ENCODE measurements at places on chromosomes 11 and 22. TPM values are rescaled to one million over a fixed set of nuclear protein-coding genes. Genes with fewer than 3 reads are reported as not detected.

The OR56A1 gene
- total RNA-seq: not detected

The MLC1 gene
- total RNA-seq: 0.06 TPM

The RAPSN gene
- 0.06 TPM for total RNA-seq

The ARRB1 gene
- 3.4 TPM for total RNA-seq

The TMX2 gene
- 171 TPM for total RNA-seq

The AGBL2 gene
- total RNA-seq: 1.8 TPM

The LDHAL6A gene
- total RNA-seq: not detected

The MMP13 gene
- total RNA-seq: not detected

The MS4A3 gene
- total RNA-seq: not detected

The LTO1 gene
- total RNA-seq: 29.3 TPM

The SCGB1D2 gene
- total RNA-seq: not detected

The GNG3 gene
- total RNA-seq: not detected

The MCHR1 gene
- total RNA-seq: not detected

The DERL3 gene
- total RNA-seq: 0.40 TPM

The OR4A16 gene
- not detected for total RNA-seq

The SLCO2B1 gene
- 6.7 TPM for total RNA-seq

The CASTOR1 gene
- 5.9 TPM for total RNA-seq

The OR2AG2 gene
- 0.01 TPM for total RNA-seq

The PRAME gene
- total RNA-seq: 113 TPM

The SLC25A18 gene
- total RNA-seq: not detected

The CARD18 gene
- total RNA-seq: not detected

The ADM gene
- total RNA-seq: 127 TPM

The OR52I2 gene
- not detected for total RNA-seq

The EFCAB6 gene
- 0.35 TPM for total RNA-seq

The CSF2RB gene
- total RNA-seq: not detected

The CASP5 gene
- total RNA-seq: not detected

The STX3 gene
- 31.5 TPM for total RNA-seq

The LUZP2 gene
- total RNA-seq: not detected

The MICALL1 gene
- total RNA-seq: 16.8 TPM

The CDC42EP2 gene
- total RNA-seq: 13.8 TPM

The TTLL12 gene
- total RNA-seq: 22.5 TPM

The OR6A2 gene
- not detected for total RNA-seq

The ASPHD2 gene
- 1.3 TPM for total RNA-seq

The ALDH3B1 gene
- total RNA-seq: 131 TPM

The CCDC88B gene
- total RNA-seq: 12.9 TPM

The APOL5 gene
- total RNA-seq: not detected

The PRR33 gene
- not detected for total RNA-seq

The APOBEC3B gene
- 31.5 TPM for total RNA-seq

The GGTLC3 gene
- not detected for total RNA-seq

The OMP gene
- not detected for total RNA-seq

The P2RY6 gene
- 14.1 TPM for total RNA-seq

The FAM83F gene
- not detected for total RNA-seq

The MMP8 gene
- not detected for total RNA-seq

The SGSM1 gene
- total RNA-seq: 0.17 TPM

The DCHS1 gene
- 0.12 TPM for total RNA-seq

All from A549 treated with CpdA at 1 μM for 4 hours (cell line).